Fibroblast of skin of right quadriceps (primary cell): ENCODE measurements at places on chromosomes 7 and 10.

DNA sequence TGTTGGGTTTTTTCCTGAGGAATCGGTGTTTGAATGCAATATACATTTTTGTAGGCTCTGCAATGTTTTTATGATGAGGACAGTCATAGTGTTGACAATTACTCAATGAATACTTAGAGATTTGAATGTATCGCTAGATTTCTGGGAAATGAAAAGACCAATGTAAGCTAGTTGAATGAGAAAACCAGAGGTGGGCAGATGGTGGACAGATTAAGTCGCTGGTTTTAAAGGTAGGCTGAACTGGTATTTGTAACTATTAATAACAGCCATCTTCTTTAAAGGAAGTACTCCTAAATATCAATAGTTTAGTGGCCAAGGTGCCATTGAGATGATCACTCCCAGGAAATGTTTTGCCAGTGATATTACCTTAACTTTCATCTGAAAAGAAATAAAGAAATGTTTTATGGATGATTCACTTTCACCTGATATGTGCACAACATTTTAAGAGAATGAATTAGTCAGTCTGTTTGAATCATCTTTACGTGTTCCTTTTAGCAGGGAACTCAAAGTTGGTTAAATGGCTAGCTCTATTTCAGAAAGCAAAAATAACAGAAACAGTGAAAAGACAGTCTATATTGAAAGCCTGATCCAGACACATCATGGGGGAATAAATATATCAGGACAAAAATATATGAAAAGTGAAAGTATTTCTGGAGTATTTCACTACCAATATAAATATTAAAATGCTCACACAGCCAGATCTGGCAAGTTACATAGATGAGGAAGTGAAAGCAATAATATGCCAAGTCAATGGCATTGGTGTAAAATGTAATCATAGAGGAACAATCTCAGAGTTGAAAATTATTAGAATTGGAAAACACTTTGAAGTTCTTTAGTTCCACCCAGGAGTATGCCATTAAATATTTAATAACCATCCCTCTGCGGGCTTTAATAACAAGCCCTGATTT, 20.7 kb downstream of the MET start:
- DNase-seq: peak; percentile 33

DNA sequence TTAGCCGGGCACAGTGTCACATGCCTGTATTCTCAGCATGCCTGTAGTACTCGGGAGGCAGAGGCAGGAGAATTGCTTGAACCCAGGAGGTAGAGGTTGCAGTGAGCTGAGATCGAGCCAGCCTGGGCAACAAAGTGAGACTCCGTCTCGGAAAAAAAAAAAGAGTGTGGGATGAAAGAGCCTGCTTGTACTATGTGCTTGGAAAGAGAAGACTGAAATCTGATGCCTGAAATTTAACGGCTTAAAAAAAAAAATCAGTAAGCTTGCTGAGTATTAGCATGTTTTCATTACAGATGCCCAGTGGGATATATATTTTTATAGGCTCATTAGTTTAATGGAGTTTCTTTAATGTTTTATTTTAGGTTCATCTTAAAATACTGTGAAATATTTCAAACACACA, 4.2 kb downstream of the NT5C2 start:
- peak; percentile 48 for DNase-seq

DNA sequence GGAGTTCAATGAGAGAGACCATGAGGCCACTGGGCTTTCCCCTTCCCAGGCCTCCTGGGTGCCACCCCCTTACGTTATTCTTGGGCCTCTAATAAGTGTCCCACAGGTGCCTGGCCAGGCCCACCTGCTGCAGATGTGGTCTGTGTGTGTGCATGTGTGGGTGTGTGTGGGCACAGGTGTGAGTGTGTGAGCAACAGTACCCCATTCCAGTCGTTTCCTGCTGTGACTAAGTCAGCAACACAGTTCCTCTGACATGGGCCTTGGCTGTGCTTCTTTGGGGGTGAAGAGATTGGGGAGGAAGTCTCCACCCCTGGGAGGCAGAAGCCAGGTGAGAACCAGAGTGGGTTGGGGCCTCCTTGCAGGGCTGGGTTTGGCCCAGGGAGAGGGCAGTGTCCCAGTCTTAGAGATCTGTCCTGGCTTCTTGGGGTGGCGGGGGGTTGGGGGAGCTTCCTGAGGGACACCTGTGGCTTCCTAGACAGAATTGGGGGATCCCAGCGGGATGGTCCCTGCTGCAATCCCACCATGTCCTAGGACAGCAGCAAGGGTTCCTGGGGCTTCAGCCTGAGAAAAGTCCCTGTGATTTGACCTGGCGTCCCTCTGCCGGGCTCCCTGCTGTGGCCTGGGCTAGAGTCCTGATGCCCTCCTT, 4.1 kb upstream of the PILRB start:
- no peak for DNase-seq

DNA sequence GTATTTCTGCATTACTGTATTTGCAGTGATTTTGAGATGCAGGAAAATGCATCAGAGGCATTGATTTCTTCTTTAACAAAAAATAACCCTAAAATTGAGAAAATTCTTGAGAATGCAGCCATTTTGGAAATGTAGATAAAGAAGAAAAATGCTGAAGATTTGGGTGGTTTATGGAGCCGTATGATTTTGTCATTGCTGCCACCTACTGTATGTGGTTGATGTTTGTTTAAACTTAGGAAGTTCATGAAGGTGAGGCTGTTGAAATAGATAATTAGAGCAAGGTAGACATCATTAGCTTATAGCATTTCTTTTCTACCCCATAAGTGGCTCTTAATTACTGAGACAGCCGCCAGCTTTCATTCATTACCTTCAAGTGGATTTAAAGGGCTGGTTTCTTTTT, 92.1 kb upstream of the SAMD8 start:
- peak; percentile 39 for DNase-seq

- DNase-seq: peak; percentile 79
Measured at GRCh38 chr10:75475460-75476182, 44.2 kb downstream of the LRMDA start.

DNA sequence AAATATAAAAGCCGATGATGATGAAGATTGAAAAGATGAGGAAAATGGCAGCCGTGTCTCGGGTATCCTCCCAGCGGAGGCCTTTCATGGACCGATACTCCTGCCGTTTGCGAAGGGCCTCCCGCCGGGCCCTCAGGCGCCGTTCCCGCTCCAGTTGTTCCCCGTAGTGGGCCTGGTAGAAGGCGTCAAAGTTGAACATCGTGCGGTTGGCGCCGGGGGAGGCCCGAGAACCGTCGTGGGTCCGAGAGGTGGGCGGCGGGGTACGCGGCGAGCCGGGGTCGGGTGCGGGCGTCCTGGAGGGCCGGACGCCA, 553 bp downstream of the DNAJC30 start:
- no peak for DNase-seq

GRCh38 chr7:360454-361100, 70.6 kb downstream of the FOXL3 start:
- no peak for DNase-seq

DNA sequence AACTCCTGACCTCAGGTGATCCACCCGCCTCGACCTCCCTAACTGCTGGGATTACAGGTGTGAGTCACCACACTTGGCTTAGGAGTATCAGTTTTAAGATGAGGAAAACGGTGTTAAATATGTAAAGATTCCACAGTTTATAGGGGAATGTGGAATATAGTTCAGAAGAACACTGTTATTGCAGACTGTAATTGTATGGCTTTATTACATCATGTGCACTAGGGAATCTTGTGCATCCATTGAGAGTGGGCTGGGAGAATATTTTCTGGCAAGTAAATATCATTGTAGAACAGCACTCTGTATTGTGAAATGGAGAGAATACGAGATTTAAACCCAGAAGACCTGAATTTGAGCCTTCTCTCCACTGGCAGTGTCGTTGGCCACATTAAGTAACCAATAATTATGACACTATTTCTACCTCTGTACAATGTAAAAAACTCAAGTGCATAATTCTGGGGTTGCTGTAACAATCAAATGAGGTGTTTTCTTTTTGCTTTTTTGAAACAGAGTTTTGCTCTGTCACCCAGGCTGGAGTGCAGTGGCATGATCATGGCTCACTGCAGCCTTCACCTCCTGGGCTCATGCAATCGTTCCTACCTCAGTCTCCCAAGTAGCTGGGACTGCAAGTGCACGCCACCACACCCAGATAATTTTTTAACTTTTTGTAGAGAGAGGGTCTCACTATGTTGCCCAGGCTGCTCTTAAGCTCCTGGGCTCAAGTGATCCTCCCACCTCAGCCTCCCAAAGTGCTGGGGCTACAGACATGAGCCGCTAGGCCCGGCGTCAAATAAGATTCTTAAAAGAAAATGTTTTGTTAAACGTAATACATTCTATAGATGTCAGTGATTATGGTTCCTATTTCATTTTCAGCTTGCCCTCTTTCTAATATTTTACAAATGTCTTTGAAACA, 12.0 kb upstream of the PARD3 start:
- peak; percentile 52 for DNase-seq

- no peak for DNase-seq
Measured at GRCh38 chr10:95408983-95409873, 118.4 kb upstream of the PDLIM1 start.

DNA sequence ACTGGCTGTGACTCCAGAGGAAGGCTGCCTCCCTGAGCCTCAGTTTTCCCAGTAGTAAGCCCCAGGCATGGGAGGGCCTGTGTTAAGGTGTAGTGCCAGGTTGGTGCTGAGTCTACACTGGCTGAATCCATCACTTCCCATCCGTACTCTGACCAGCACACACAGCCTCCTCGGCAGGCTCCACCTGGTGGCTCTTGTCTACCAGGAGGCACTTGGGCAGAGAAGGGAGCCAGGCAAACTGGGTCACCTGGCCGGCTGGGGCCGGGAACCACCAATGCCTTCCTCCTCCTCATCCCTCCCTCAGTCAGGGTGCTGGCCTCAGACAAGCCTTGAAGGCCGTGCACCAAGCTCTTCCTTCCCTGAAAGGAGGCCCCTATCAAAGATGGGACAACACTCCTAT, 75.7 kb downstream of the CHST15 start:
- no peak for DNase-seq

DNA sequence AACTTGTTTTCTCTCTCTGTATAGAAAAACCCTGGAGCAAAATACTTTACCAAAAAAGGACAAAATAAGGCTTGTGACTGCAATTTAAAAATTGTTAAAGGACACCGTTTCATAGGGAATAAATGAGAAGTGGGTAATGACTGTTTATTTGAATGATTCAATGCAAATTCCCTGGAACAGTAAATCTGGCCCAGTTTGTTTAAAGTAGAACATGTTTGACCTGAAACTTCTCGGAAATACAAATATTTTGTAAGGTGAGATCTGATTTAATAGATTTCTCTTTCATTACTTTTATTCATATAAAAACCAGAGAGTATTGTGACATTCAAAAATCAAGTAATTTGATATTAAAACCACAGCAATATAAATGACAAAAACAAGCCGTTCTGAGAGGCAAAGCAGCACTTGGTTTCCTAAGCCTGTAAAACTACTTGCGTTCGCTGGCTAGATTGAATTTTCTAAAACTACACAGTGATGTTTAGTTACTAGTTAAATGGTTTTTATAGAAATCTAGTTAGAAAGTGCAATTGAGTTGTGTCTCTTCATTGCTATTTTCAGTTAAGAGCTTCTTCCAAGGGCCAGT, 76.8 kb upstream of the PITRM1 start:
- DNase-seq: no peak

GRCh38 chr10:37856881-37857286, 526 bp downstream of the ZNF248 start:
- no peak for DNase-seq

DNA sequence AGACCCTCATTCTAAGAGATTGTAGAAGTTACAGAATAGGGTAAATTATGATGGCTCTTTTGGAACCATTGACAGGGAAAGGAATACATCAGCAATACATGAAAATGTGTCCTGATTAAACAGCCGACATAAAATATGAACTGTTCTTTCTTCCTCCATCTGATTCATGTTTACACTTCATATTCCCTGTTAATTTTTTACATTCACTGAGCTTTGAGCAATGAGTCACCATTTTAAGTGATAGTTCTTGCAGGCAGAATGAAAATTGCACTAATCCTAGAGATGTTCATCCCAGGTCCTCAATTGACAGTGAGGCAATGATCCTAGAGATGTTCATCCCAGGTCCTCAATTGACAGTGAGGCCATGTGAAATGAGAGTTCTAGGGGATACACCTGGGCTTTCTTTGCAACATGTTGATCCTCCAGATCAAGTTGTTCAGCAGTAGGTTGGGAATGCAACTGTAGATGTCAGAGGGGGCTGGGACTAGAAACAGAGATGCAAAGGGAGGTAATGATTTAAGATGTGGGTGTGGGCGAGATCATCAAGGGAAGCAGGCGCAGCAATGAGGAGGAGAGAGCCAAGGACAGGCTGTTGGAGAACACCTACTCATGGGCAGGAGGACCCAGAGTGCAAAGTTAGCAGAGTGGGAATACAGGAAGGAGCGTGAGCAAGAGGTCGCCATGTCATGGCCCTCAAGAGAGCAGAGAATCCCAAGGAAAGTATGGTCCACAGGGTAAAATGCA, 138.7 kb downstream of the ZNF365 start:
- DNase-seq: peak; percentile 56

DNA sequence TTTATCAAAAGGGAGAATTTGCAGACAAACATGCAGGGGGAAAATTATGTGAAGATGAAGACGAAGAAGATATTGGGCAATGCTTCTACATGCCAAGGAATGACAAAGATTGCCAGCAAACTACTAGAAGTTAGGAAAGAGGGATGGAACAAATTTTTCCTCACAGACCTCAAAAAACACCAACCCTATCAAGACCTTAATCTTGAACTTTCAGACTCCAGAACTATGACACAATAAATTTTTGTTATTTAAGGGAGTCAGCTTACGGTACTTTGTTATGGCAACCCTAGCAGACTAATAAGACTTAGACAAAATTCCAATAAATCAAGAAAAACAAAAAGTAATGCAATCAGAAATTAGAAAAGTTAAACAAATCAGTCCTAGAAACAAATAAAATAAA, 280.0 kb upstream of the GNAI1 start:
- DNase-seq: peak; percentile 2

- no peak for DNase-seq
Measured at GRCh38 chr7:119065966-119066365, 841.5 kb downstream of the ANKRD7 start.

- DNase-seq: no peak
Measured at GRCh38 chr10:36801660-36802059, 323.7 kb upstream of the ANKRD30A start.

DNA sequence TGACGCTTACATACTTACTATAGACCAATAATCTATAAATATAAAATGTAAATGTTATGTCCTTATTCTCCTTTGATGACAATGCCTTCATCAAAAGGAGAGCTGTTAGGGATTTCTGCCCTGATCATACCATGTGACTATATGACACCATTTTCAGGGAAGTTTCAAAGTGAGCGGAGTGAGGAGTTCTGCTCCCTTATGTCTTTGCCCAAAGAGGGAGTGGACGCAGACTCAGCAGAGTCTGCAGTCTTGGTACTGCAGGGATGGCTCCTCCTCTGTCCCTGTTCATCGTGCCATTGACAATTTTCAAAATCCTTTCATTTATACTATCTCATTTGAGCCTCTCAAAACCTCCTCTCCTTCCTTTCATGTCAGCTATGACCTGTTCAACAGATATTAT, 27.9 kb downstream of the HYAL4 start:
- no peak for DNase-seq
